ENCODE measurements at places on chromosomes 1 and 21.

GRCh38 chr1:57003398-57004139, 37.8 kb upstream of the C8B start:
- DNase-seq = no peak

- DNase-seq = no peak
Observed at GRCh38 chr1:107467286-107467685, 326.4 kb downstream of the NTNG1 start.

GRCh38 chr1:210260096-210260495, 27.5 kb downstream of the SERTAD4 start:
- no peak for DNase-seq

- DNase-seq = no peak
Observed at GRCh38 chr1:205374210-205375078, 17.7 kb upstream of the KLHDC8A start.

- no peak for DNase-seq
Observed at GRCh38 chr21:41663805-41664788, 102.8 kb downstream of the RIPK4 start.

GRCh38 chr1:175702079-175702795, 41.2 kb downstream of the TNR start:
- DNase-seq = no peak

GRCh38 chr1:6198646-6199297, 623 bp downstream of the RPL22 start:
- DNase-seq = no peak

DNA sequence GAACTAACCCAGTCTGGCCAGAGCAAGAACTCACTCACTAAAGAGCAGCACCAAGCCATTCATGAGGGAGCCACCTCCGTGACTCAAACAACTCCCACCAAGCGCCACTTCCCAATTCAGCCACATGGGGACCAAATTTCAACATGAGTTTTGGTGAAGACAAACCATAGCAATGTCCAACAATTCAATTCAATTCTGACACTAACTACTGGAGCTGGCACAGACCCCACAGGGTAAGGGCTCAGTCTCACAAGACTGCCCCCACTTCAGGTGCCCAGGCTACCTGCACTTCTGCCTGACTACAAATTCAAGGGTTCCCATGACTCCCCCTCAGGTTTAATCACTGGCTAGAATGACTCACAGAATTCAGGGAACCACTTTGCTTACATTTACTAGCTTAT, 48.8 kb upstream of the RAP1A start:
- DNase-seq = no peak

GRCh38 chr1:236149696-236150228, 7.4 kb downstream of the GPR137B start:
- no peak for DNase-seq

- DNase-seq = no peak
Observed at GRCh38 chr1:24657781-24658180, 14.7 kb downstream of the SRRM1 start.

- no peak for DNase-seq
Observed at GRCh38 chr1:111563619-111564018, 56.0 kb upstream of the RAP1A start.

DNA sequence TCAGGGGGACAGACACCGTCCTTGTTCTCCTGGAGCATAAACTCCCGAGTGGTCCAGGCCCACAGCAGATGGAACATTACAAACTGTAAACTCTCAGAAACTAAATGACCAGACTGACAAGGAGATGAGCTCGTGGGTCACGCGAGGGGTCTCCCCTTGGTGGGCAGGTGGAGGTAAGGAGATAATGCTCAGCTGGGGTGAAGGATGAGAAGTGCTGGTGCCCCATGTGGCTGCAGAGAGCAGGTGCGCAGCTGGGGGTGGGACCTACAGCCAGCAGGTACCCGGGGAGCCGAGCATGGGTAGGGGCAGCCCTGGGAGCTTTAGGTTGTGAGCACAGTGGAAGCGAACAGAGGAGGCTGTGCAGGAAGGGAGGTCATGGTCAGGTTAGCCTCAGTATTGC, 40.1 kb downstream of the AJAP1 start:
- DNase-seq = no peak

DNA sequence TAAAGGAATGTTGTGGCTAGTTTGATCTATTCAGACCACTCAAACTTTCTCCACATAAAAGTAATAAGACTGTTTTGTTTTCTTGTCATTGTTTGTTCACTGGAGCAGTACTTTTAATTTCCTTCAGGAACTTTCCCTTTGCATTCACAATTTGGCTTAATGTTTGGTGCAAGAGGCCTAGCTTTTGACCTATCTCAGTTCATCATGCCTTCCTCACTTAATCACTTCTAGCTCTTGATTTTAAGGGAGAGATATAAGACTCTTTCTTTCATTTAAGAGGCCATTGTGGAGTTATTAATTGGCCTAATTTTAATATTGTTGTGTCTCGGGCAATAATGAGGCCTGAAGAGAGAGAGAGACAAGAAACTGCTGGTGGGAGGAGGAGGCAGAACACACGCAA, 371.7 kb upstream of the DEPDC1 start:
- DNase-seq = no peak

DNA sequence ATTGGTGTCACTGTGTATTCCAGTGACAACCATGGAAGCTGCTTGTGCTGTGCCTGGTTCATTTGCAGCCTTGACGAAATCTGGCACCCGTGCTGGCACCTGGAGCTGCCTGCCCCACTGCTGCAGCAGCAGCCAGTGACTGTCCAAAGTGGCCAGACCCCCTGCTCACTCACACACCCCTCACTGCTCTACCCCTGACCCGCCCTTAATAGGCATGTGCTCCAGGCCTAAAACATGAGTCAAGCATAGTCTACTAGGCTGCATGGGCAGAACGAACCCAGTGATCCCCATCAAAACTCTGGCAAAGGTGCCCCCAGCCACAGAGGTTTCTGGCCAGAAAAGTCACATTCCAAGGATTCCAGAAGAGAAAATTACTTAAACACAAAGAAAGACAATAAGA, 7.7 kb downstream of the PRAMEF1 start:
- DNase-seq = no peak

DNA sequence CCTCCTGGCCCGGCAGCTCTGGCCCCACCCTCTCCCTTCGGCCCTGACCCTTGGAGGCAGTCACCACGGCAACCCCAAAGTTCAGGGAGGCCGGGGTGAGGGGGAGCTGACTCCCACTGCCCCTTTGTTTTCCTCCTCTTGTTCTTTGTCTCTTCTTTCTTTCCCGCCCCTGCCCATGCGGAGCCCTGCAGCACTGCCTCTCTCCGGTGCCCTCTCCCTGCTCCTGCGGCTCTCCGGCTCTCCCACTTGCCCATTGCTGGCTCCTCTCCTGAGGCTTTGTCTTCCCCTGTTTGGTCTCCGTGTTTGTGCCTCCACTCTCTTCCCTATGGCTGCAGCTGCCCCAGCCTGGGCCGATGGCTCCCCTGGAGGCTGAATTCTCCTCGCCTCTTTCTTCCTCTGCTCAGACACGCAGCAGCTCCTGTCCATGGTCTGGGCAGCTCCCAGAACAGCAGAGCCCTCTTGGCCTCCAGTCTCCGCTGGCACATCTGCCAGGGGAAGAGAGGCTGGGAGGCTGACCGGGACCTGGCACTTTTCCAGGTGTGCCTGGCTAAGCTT, 5.8 kb downstream of the CELSR2 start:
- DNase-seq = no peak

DNA sequence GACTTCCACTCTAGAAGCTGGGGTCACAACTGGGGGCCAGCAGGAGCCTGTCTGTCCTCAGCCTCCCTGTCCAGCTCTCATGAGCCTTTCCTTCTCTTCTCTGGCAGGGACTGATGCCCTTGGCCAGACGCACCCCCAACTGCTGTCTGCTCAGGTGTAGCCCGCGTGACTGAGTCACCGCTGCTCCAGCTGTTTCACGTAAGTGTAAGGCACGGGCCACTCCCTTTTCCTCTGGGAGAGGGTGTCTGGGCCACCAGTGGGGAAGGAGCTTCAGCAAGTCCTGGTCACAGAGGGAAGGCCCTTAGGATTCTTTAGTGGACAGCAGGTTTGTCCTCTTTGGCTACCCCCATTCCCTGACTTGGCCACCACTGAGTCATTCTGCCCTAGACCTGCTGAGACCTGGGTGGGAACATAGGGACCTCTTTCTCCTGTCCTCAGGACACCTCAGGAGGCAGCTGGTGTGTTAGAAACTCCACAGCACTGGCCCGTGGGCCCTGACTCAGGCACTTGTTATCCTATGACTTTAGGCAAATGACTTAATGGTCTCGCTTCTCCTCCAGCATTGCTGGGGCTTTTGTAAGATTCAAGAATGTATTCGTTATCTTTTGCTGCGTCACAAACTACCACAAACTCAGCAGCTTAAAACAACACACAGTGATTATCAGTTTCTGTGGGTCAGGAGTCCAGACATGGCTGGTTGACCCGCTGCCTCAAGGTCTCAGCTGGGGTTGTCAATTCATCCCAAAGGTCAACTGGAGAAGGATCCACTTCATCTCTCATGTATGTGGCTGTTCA, 64.8 kb downstream of the FAM163A start:
- no peak for DNase-seq

DNA sequence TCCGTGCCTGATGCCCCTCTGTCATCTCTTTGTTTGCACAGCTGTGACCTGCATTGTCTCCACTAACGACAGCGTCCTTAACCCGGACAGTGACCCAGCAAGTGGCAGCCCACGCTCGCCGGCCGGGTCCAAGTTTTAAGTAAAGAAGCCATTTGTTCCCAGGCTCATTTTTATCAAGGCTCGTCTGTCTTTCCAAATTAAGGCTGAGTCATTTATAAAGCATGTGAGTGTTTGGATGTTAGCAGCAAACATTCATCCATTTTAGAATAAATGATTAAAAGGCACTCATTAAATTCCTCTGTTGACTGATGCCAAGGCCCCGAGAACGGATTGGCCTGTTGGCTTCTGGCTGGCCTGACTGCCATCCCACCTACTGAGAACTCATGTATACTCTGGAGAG, 514.5 kb downstream of the NPHP4 start:
- DNase-seq = no peak

- DNase-seq = no peak
Observed at GRCh38 chr1:111225717-111226400, 1.7 kb upstream of the CHI3L2 start.

GRCh38 chr1:200207711-200208126, 180.2 kb downstream of the NR5A2 start:
- no peak for DNase-seq

- no peak for DNase-seq
Observed at GRCh38 chr1:27299385-27300271, 22.3 kb upstream of the TMEM222 start.

DNA sequence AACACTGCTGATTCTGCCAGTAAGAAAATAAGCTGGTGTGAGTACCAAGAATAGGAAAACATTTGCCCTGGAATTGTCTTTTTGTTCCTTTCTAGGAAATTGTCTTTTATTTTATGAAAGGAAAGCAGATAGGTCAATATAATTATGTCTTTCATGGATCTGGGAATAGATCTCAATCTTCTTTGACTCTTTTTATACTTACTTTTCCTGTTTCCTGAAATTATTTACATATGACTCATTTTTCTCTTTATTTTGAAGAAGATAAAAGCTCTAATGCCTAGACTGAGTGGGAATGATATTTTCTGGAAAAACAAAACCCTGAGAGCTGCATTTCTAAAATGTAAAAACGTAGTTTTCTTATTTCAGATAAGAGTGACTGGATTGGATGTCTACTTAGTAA, 100.1 kb downstream of the MAN1A2 start:
- DNase-seq = no peak

GRCh38 chr1:30409476-30410152, 313.8 kb downstream of the MATN1 start:
- DNase-seq = no peak

DNA sequence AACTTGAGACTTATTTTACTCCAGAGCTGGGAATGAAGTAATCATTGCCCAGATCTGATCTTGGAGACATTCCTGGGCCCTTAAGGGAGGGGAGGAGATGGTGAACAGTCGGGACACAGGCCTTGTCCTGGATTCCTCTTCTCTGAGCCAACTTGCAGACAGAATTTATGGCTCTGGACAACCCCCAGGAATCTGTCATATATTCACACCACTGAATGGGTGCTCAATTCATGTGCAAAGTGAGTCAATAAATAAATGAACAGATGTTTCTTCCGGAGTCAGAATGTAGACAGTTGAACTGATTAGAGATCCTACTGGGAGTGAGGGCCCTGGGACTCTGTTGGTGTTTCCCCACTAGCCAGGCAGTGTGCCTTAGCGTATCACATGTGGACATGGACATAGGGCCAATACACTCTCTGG, 2.6 kb downstream of the TUFT1 start:
- no peak for DNase-seq

GRCh38 chr1:5374192-5374591, 618.0 kb downstream of the NPHP4 start:
- no peak for DNase-seq

DNA sequence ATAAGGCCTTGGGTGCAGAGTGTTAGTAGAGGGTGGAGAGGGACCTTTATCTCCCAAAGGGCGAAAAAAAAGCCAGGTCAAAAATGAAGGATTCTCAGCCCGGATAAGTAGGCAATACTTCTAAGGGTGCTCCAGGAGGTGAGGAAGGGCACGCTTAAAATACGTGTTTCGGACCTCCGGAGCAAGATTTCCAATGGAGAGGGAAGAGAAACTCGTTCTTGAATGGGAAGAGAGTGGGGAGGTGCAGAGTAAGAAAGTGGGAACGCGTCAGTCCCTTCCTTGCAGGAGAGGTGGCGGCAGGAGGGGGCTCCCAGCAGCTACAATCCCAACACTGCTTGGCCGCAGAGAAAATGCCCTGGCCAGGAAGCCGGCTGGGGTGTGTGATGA, 581 bp downstream of the EFCAB14 start:
- DNase-seq = no peak

DNA sequence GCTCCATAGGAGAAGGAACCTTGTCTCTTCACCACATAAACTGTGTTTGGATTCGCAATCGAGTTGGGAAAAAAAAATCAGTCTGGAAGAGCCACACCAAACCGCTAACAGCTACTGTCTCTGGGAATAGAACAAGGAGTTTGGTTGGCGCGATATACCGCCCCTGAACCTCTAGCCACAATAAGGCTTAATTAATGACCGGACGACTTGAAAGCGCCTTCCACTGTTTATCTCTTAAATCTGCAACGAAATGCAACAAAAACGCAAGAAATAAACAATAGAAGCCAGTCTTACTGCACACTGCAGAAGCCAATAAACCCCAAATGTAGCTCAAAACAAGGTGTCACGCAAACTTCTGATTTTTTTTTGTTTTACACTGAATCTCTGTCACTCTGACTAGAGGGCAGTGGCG, 10.9 kb downstream of the BTBD19 start:
- no peak for DNase-seq

- DNase-seq = no peak
Observed at GRCh38 chr1:196355206-196355786, 252.9 kb downstream of the KCNT2 start.

- no peak for DNase-seq
Observed at GRCh38 chr1:1003618-1004419, 3.9 kb upstream of the HES4 start.

- no peak for DNase-seq
Observed at GRCh38 chr1:197197430-197197997, 51.0 kb upstream of the ASPM start.
